SK-N-SH (cell line): ENCODE measurements at places on chromosomes 4 and X. TPM values are rescaled to one million over a fixed set of nuclear protein-coding genes. Genes with fewer than 3 reads are reported as not detected.

DNA sequence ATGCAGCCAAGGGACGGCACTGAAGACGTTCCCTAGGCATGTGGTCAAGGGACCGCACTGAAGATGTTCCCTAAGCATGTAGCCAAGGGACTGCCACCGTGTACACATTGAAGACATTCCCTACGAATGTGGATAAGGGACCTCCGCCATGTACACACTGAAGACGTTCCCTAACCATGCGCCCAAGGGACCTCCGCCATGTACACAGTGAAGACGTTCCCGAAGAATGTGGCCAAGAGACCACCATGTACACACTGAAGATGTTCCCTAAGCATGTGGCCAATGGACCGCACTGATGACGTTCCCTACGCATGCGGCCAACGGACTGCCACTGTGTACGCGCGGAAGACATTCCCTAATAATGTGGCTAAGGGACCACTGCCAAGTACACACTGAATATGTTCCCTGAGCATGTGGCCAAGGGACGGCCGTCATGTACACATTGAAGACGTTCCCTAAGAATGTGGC lies 48.4 kb downstream of the DHRSX start:
- H3K27me3 ChIP-seq, result no peaks in the 10 kb centered on the region
- H3K4me1 ChIP-seq, result no peaks in the 10 kb centered on the region
- no peak overlapping the region for H3K4me3 ChIP-seq
- H3K36me3 ChIP-seq, result no peaks in the 10 kb centered on the region

DNA sequence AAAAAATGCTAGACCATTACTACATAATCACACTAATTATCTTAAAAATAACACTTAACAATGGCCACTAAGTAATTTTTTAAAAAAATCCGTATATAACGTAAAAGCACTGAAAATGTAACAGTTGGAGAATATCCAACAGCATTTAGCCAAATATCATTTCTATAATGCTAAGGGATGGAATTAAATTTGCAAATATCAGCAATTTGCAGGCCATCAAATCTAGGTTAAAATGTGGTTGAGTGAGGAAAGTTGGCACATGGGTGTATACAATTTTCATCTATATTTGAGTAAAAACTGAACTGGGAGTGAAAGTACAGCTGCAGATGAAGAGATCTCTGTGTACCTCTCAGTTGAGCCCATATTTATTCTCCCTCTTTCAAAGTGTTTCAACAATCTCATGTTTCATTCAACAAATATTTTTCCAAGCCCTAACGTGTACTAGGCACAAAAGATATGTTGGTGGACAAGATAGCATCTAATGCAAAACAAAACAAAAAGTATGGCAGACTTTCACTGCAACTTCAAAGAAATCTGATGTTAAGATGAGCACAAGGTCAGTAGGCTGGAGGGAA lies 63.0 kb downstream of the MBNL3 start:
- no peak for DNase-seq
- H3K27ac ChIP-seq, result no peak overlapping the region
- H3K36me3 ChIP-seq, result no peaks in the 10 kb centered on the region
- H3K4me1 ChIP-seq, result no peaks in the 10 kb centered on the region

GRCh38 chr4:132513491-132513890 lies 635.6 kb upstream of the PCDH10 start:
- H3K4me1 ChIP-seq, result no peaks in the 10 kb centered on the region
- no peaks in the 10 kb centered on the region for H3K27me3 ChIP-seq
- no peak overlapping the region for H3K27ac ChIP-seq

DNA sequence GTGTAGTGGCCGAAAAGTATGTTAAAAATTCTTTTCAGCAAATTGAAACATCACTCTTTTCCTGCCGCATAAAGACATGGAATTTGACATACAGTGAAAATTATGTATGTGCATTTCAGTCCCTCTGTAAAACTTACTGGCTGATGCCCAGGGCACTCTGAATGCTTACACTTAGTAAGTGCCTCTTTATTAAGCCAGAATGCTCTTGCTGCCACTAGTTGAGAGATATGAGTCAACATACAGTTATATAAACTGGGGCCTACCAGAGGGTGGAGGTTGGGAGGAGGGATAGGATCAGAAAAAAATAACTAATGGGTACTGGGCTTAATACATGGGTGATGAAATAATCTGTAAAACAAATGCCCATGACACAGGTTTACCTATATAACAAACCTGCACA lies 38.1 kb upstream of the TRPC5 start:
- no peak overlapping the region for H3K27ac ChIP-seq
- H3K27me3 ChIP-seq, result no peaks in the 10 kb centered on the region; the same call in 1 of the 2 replicates
- DNase-seq, result no peak
- no peaks in the 10 kb centered on the region for H3K4me1 ChIP-seq
- no peaks in the 10 kb centered on the region for H3K36me3 ChIP-seq

- no peaks in the 10 kb centered on the region for H3K36me3 ChIP-seq
- no peak overlapping the region for H3K27ac ChIP-seq
- H3K27me3 ChIP-seq, result no peaks in the 10 kb centered on the region
- no peaks in the 10 kb centered on the region for H3K4me1 ChIP-seq
- no peak for DNase-seq
- H3K4me3 ChIP-seq, result no peak overlapping the region
Observed at GRCh38 chrX:95629737-95630136, 1054.9 kb upstream of the DIAPH2 start.

The GABRE gene
- polyA plus RNA-seq, result 8.1 and 12.2 TPM in 2 replicates

DNA sequence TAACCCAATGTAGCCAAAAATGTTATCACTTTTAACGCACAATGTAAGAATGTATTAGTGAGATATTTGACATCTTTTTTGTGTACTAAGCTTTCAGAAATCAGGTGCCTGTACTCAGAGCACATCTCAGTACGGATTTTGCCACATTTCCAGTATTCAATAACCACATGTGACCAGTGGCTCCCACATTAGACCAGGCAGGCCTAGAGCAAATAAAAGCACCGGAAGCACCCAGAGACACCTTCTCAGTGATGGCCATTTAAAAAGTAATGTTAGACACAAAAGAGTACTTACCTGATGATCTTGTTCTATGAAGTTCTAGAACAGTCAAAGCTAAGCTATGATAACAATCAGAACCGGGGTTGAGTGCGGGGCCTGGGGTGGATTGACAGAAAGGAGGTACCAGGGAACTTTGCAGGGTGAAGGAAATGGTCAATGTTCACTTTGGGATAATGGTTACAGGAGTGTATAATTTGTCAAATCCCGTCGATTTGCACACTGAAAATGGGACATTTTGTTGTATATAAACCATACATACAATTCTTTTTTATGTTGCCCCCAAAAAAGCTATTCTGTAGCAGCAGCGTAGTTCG lies 1.2 kb downstream of the CTPS2 start:
- DNase-seq, result peak; percentile 44
- peak overlapping the region; percentile 62 for H3K4me3 ChIP-seq

DNA sequence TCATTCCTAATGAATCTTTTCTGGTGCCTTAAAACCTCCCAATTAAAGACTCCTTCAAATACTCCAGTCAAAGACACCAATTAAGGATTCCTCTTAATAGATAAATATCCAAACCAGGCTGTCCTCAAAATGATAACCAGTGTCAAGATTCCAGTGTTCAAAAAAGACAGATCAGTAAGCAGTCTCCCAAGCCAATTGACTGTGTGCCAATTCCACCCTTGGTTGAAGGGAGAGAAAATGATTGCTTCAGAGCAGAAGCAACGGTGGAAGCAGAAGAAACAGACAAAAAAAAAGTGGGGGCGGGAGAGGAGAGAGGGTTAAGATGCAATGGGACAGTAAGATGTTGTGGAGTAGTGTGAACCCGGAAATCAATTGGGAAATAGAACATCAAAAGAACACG lies 216.0 kb upstream of the FTHL17 start:
- no peak overlapping the region for H3K4me3 ChIP-seq
- H3K4me1 ChIP-seq, result no peaks in the 10 kb centered on the region
- no peak for DNase-seq
- H3K27ac ChIP-seq, result no peak overlapping the region

DNA sequence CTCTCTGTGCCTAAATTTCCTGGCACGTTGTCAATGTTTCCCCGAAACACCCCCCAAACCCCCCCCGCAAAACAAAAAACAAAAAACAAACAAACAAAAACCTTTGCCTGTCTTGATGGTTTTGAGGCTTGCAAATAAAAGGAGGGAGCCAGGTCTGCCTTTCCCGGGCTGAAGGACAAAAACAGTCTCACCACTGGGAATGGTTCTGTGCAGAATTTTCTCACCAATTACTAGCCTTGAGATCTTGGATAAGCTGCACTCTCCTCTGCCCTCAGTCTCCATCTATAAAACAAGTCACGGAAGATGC lies 15.5 kb downstream of the NKX3-2 start:
- H3K4me3 ChIP-seq, result no peak overlapping the region
- peaks cover 93% of the 10 kb centered on the region for H3K27me3 ChIP-seq
- H3K27ac ChIP-seq, result no peak overlapping the region
- H3K4me1 ChIP-seq, result no peaks in the 10 kb centered on the region
- no peaks in the 10 kb centered on the region for H3K36me3 ChIP-seq

The ASB9 gene
- polyA plus RNA-seq, result 2.5 and 3.4 TPM in 2 replicates

The BCLAF3 gene
- 1.1 and 1.5 TPM in 2 replicates for polyA plus RNA-seq

The CCNQ gene
- polyA plus RNA-seq, result 44.5 and 45.3 TPM in 2 replicates

The ARHGAP36 gene
- 0.23 and 0.86 TPM in 2 replicates for polyA plus RNA-seq

The MANBA gene
- 12.0 and 13.4 TPM in 2 replicates for polyA plus RNA-seq

- H3K36me3 ChIP-seq, result no peaks in the 10 kb centered on the region
- no peak overlapping the region for H3K4me3 ChIP-seq
- H3K27ac ChIP-seq, result no peak overlapping the region
Observed at GRCh38 chr4:101753721-101754120, 36.8 kb upstream of the BANK1 start.

GRCh38 chrX:111020283-111020682 lies 75.7 kb upstream of the PAK3 start:
- no peak overlapping the region for H3K4me3 ChIP-seq
- no peak overlapping the region for H3K27ac ChIP-seq
- DNase-seq, result no peak
- H3K36me3 ChIP-seq, result no peaks in the 10 kb centered on the region

- H3K27me3 ChIP-seq, result no peaks in the 10 kb centered on the region; the same call in 1 of the 2 replicates
- no peak overlapping the region for H3K4me3 ChIP-seq
- H3K36me3 ChIP-seq, result no peaks in the 10 kb centered on the region
- no peak overlapping the region for H3K27ac ChIP-seq
- no peak for DNase-seq
Observed at GRCh38 chrX:13857804-13858203, 40.9 kb upstream of the GPM6B start.

DNA sequence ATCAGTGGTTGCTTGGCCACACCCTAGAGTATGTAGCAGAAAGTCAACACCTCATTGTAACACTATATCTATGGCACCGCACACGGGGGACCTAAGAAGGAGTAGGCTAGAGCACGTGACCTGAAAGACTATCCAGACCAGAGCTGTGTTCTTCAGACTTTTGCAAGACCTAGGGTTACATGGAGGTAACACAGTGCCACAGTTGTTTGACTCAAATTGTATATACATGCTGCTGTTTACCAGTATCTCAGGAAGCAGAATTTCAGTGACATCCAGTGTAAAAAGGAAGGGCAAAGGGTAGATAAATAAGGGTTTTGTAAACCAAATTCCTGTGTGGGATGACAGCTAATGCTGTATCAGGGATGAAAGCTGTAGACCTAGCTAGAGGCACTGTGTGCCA lies 30.2 kb downstream of the PNMA6A start:
- no peaks in the 10 kb centered on the region for H3K4me1 ChIP-seq
- no peak overlapping the region for H3K27ac ChIP-seq
- no peaks in the 10 kb centered on the region; the same call in 1 of the 2 replicates for H3K27me3 ChIP-seq
- no peak overlapping the region for H3K4me3 ChIP-seq
- no peak for DNase-seq
- no peaks in the 10 kb centered on the region for H3K36me3 ChIP-seq

DNA sequence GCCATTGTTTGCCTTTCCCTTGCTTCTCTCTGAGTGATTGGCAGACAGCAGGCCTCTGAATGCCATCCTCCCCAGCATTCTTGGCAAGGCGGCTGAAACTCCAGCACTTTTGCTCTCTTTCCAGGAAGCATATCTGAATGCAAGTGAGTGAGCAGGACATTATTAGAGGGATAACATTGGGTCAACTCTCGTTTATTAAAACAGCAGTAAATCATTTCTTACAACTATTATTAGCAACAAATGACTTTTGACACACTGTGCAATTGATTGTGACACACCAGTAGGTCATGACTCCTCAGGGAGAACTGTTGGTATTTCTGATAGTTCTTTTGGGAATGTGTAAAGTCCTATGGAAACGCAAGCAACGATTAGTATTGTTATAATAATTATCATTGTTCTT lies 103.8 kb downstream of the EFNB1 start:
- DNase-seq, result no peak
- peaks cover 4% of the 10 kb centered on the region; the same call in 1 of the 2 replicates for H3K4me1 ChIP-seq
- no peaks in the 10 kb centered on the region for H3K36me3 ChIP-seq
- H3K27ac ChIP-seq, result no peak overlapping the region
- H3K4me3 ChIP-seq, result no peak overlapping the region
- no peaks in the 10 kb centered on the region for H3K27me3 ChIP-seq

The COX7B2 gene
- polyA plus RNA-seq, result not detected in 2 replicates

- no peaks in the 10 kb centered on the region for H3K4me1 ChIP-seq
- no peak overlapping the region for H3K27ac ChIP-seq
- H3K4me3 ChIP-seq, result no peak overlapping the region
- peaks cover 6% of the 10 kb centered on the region for H3K27me3 ChIP-seq
- no peaks in the 10 kb centered on the region for H3K36me3 ChIP-seq
Observed at GRCh38 chrX:100599456-100599855, 14.7 kb downstream of the TNMD start.

DNA sequence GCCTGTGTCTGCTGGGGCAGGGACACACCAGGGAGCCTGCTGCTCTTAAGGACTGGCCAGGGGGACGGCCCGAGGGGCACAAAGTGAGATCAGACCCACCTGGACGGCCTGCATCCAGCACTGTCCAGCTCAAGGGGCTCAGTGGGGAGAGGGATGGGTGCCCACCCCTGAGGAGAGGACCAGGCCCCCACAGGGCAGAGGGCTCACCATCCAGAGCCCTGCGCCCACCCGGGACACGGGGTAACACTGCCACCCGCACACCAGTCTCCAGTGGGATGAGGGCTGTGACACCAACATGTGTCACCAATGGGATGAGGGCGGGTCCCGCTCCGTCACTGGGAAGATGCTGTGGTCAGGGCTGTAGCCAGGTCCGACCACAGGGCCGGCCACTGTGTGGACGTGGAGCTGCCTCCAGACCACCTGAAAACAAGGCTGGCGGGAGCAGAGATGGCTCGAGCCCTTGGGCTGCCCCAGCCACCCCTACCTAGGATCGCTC lies 13.2 kb downstream of the DGKQ start:
- H3K4me3 ChIP-seq, result no peak overlapping the region
- peak; percentile 31 for DNase-seq
- no peak overlapping the region for H3K27ac ChIP-seq
- H3K4me1 ChIP-seq, result no peaks in the 10 kb centered on the region

The AADAT gene
- 12.5 and 17.5 TPM in 2 replicates for polyA plus RNA-seq

DNA sequence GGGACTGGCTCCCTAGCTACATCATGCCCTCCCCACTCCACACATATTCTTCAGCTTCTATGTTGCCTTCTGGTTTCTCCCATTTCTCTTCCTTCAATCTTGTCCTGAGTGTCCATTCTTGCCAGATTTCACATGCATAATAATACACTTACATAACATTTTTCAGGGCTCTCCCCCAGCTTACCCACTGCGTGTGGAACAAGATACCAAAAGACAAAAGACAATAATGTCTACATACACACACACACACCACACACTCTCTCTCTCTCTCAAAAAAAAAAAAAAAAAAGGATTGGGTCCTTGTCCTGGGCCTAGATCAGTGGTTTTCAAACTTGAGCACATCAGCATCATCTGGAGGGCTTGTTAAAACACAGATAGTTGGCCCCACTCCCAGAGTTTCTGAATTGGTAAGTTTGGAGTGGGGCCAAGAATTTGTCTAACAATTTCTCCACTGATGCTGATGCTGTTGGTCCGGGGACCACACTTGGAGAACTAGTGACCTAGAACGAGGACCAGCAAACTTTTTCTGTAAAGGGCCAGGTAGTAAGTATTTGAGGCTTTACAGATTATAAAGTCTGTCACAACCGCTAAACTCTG lies 6.5 kb upstream of the SMARCA1 start:
- H3K27me3 ChIP-seq, result peaks cover 4% of the 10 kb centered on the region; the same call in 1 of the 2 replicates
- no peak overlapping the region for H3K4me3 ChIP-seq
- H3K36me3 ChIP-seq, result no peaks in the 10 kb centered on the region
- no peak overlapping the region for H3K27ac ChIP-seq
